PC-3 (cell line): ENCODE measurements at places on chromosomes 5 and 9. TPM values are rescaled to one million over a fixed set of nuclear protein-coding genes. Genes with fewer than 3 reads are reported as not detected.

Gene FOXD4L6
- total RNA-seq: not detected in 2 replicates

- no peak for DNase-seq
- no peaks in the 10 kb centered on the region; the same call in 1 of the 2 replicates for H3K36me3 ChIP-seq
- H3K4me3 ChIP-seq: no peak overlapping the region
- no peaks in the 10 kb centered on the region for H3K27me3 ChIP-seq
- H3K27ac ChIP-seq: no peak overlapping the region
- H3K4me1 ChIP-seq: peaks cover 8% of the 10 kb centered on the region; the same call in 1 of the 2 replicates
These were observed 96.3 kb upstream of the ZNF462 start for GRCh38 chr9:106766616-106767015.

DNA sequence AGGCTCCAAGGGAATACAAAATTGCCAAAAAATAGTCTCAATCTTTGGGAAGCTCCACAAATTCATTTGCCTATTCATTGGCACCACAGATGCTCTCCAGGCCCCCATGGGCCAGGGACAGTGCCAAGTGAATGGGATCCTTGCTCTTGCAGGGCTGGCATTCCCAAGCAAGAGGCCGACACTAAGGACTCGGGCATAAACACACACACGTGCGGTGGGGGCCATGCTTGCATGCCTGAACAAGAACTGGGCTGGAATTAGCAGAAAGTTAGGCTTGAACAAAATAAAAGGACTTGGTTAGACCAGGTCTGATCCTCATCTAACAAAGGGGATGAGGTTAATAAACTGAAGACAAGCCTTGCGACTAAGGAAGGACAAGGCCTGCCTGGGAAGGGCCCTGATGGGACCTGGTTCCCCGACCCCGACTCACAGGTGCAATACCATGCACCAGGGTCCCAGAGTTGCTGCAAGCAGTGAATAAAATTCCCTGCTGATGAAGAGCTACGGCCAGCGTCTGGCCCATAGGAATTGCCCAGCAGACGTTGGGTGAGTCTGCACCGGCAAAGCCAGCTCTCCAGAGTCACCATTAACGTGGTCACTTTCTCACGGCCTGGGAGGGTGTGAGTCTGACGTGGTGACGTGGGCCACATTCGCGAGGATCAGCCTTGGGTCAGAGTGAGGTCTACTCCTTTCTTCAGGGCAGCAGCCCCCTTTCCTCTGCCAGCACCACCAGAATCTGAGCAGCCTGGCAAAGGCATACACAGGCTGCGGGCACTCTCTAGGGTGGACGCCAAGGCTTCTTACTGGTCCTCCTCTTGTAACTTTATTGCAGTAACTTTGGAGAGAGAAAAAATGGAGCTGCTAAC is 77.4 kb upstream of the FCN1 start:
- H3K4me3 ChIP-seq: no peak overlapping the region
- H3K4me1 ChIP-seq: no peaks in the 10 kb centered on the region
- H3K27me3 ChIP-seq: no peaks in the 10 kb centered on the region
- no peak for DNase-seq
- no peak overlapping the region for H3K27ac ChIP-seq

DNA sequence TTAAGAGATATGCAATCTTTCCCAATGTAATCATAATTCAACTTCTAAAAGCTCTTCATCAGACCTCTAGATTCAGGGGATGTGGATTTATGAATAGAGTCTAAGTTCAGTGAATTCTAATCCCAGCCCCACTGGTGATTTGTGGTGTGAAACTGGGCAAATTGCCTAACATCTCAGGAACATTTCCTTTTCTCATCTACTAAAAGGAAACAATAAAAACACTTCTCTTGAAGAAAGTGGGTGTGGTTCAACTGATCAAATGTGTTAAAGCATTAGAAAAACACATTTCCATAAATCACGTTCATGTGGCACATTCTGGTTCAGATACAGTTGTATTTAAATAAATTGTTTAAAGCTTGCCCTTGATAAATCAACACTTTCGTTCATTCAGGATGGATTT is 631.7 kb upstream of the CDH6 start:
- no peak overlapping the region for H3K27ac ChIP-seq
- H3K27me3 ChIP-seq: no peaks in the 10 kb centered on the region
- no peaks in the 10 kb centered on the region for H3K4me1 ChIP-seq
- no peak overlapping the region for H3K4me3 ChIP-seq
- DNase-seq: no peak
- H3K36me3 ChIP-seq: no peaks in the 10 kb centered on the region

DNA sequence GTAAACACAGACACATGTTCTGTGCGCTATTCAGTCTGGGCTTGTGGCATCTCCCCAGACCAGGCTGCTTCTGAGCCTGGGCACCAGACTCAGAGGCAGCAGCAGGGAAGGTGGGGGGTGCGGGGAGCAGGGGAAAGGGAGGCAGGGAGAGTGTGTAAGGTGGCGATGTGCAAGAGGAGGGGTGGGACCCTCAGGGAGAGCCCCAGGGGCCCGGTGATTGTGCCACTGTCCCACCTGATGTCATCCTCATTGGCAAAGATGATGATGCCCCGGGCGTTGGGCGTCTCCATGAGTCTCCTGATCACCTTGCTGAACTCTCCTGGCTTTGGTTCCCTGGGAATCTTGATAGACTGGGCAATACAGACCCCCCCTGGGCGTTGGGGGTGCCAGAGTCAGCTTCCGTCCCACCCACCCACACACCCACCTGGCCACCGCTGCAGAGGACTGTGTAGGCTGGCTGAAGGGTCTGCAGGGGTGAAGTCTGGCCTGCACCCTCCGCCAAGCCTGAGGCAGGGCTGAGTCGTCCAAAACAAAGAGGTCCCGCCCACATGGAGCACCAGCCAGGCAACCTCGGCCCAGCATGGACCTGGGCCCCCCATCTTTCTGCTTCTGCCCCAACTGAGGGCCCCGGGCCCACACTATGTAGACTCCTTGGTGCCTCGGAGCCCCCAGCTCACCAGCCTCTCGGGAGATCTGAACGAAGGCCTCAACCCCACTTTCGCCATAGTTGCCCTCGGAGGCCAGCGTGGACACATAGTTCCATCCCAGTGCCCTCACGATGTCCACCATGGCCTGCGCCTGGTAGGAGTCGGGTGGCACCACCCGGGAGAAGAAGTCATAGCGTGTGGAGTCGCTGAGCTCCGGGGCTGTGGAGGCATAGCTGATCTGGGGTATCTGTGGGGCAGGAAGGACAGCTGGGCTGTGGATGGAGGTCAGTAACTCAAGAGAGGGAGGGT is 3.7 kb downstream of the GRM6 start:
- no peak for DNase-seq
- no peak overlapping the region for H3K27ac ChIP-seq
- H3K36me3 ChIP-seq: no peaks in the 10 kb centered on the region
- peaks cover 8% of the 10 kb centered on the region; the same call in 1 of the 2 replicates for H3K27me3 ChIP-seq

GRCh38 chr5:38189081-38189504 is 69.3 kb upstream of the EGFLAM start:
- peaks cover 73% of the 10 kb centered on the region for H3K27me3 ChIP-seq
- no peaks in the 10 kb centered on the region for H3K36me3 ChIP-seq
- no peak overlapping the region for H3K27ac ChIP-seq
- DNase-seq: no peak
- H3K4me1 ChIP-seq: no peaks in the 10 kb centered on the region

Gene FGF1
- 1.5 and 9.7 TPM in 2 replicates for total RNA-seq

Gene SAPCD2
- total RNA-seq: 98.4 and 134 TPM in 2 replicates

DNA sequence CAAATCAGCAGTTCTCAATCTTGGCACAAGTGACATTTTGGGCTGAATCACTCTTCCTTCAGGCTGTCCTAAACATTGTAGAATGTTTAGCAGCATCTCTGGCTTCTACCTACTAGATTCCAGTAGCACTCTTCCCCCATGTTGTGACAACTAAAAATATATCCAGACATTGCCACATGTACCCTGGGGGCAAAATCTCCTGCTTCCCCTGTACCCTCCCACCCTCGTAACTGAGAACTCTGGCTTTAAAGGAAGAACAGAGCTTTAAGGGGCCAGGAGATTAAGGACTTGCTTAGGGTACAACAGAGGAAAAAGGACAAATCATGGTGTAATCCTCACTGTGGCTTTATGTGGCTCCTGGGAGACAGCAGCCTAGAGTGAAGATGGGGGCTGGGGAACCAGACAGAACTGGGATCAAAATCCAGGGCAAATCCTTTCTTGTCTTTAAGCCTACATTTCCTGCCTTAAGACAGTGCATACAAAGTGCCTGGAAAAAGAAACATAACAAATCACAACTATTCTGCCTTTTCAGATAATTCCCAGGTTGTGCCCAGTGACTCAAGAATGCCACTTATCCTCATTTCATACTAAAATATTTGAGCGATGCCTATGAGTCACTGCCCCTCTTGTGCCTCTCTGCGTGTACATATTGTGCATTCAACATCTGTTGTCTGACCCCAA is 109.3 kb downstream of the DAPK1 start:
- H3K4me3 ChIP-seq: no peak overlapping the region
- no peaks in the 10 kb centered on the region for H3K4me1 ChIP-seq
- H3K27me3 ChIP-seq: peaks cover 60% of the 10 kb centered on the region
- H3K27ac ChIP-seq: no peak overlapping the region
- no peak for DNase-seq
- no peaks in the 10 kb centered on the region for H3K36me3 ChIP-seq

DNA sequence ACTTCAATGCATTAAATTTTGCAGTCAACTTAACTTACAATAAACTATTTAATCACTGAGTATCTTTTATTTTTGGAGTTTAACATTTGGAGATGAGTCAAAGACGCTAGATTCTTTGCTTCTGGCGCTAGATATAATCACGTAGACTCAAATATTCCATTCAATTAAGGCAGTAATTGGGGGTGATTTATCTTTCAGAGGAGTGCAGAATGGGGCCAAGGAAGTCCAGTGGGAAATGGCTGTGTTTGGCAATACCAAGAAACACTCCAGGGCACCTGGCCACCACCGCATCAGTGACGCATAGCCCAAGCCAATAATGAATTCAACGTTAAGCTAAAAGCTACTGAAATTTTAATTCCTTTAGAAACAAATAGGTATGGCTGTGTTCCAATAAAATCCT is 81.2 kb downstream of the PHAX start:
- no peak overlapping the region for H3K27ac ChIP-seq
- no peak overlapping the region for H3K4me3 ChIP-seq
- no peaks in the 10 kb centered on the region for H3K4me1 ChIP-seq
- no peak for DNase-seq
- no peaks in the 10 kb centered on the region for H3K36me3 ChIP-seq
- H3K27me3 ChIP-seq: no peaks in the 10 kb centered on the region

DNA sequence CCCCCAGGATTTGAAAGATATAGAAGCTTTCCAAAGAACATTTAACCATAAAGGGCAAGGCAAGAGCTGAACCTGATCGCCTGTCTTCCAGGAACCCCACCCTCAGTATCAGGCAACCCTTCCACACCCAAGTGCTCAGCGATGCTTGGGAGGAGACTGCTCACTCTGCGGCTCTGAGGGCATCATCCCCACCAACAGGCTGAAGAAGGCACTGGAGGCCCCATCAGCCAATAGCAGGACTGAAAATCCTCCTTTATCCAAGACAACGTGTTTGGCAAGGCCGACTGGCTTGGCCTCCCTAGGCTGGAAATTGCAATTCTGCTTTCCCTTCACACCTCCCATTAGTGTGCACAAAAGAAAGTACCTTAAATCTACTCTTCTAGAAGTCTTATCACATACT is 1.4 kb upstream of the PPP2CA start:
- no peak for DNase-seq
- H3K4me1 ChIP-seq: peaks cover 18% of the 10 kb centered on the region
- peak overlapping the region; percentile 100 for H3K4me3 ChIP-seq
- H3K27ac ChIP-seq: no peak overlapping the region

- no peaks in the 10 kb centered on the region for H3K4me1 ChIP-seq
- H3K36me3 ChIP-seq: no peaks in the 10 kb centered on the region
- H3K27me3 ChIP-seq: peaks cover 38% of the 10 kb centered on the region
- H3K27ac ChIP-seq: no peak within 1 kb of the TSS
- peak; percentile 52 for DNase-seq
- H3K4me3 ChIP-seq: peak within 1 kb of the TSS; percentile 73
These were observed at the start of gene ENTREP1 for GRCh38 chr9:69324549-69325401. ENTREP1 (plus strand) TSS chr9:69325215; CDS start chr9:69325310, 95 bp downstream.

GRCh38 chr9:131042666-131043065 is 33.7 kb downstream of the LAMC3 start:
- H3K27ac ChIP-seq: no peak overlapping the region
- DNase-seq: no peak
- no peaks in the 10 kb centered on the region for H3K27me3 ChIP-seq
- H3K36me3 ChIP-seq: no peaks in the 10 kb centered on the region

GRCh38 chr5:149063017-149063687 is at the start of gene SH3TC2:
SH3TC2 (minus strand) TSS chr5:149063062; CDS start chr5:149063022, 40 bp downstream.
- H3K36me3 ChIP-seq: peaks cover 23% of the 10 kb centered on the region
- H3K4me1 ChIP-seq: peaks cover 58% of the 10 kb centered on the region
- peak; percentile 96 for DNase-seq
- H3K27ac ChIP-seq: peak within 1 kb of the TSS; percentile 95

Gene GAS1
- not detected in 2 replicates for total RNA-seq

- H3K4me3 ChIP-seq: no peak overlapping the region
- H3K4me1 ChIP-seq: peaks cover 11% of the 10 kb centered on the region; the same call in 1 of the 2 replicates
- no peak overlapping the region for H3K27ac ChIP-seq
- H3K27me3 ChIP-seq: no peaks in the 10 kb centered on the region
- no peak for DNase-seq
These were observed 24.4 kb downstream of the OR2V2 start for GRCh38 chr5:181171782-181172181.

DNA sequence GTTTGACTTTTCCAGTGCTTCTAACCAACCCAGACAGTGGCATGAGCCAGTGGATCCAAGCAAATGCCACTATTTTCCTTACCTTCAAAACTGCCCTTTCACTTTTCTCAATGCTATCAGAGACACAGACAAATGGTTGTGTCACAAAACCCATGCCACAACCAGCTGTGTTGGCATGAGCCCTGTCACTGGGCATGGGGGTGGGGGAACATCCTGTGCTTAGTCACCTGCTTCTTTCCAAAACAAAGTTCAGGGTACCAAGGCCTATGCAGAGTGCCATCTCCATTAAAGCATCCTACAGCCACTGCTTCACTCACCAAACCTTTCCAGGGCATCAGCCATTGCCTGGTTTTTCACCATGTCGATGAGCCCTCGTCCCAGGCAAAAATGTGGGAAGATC is 30.1 kb downstream of the NIPSNAP3B start:
- DNase-seq: peak; percentile 44
- H3K27ac ChIP-seq: peak overlapping the region; percentile 26; the same call in 1 of the 2 replicates
- H3K4me1 ChIP-seq: peaks cover 25% of the 10 kb centered on the region
- H3K36me3 ChIP-seq: no peaks in the 10 kb centered on the region
- no peak overlapping the region for H3K4me3 ChIP-seq
- H3K27me3 ChIP-seq: no peaks in the 10 kb centered on the region

Gene SMIM33
- total RNA-seq: not detected in 2 replicates

Gene GDF9
- total RNA-seq: not detected in 2 replicates

- H3K27me3 ChIP-seq: no peaks in the 10 kb centered on the region
- H3K36me3 ChIP-seq: no peaks in the 10 kb centered on the region
- H3K4me1 ChIP-seq: no peaks in the 10 kb centered on the region
- H3K4me3 ChIP-seq: no peak overlapping the region
These were observed 18.6 kb upstream of the PLIN2 start for GRCh38 chr9:19145881-19146280.

GRCh38 chr5:61440596-61440995 is 108.5 kb downstream of the ZSWIM6 start:
- H3K27me3 ChIP-seq: no peaks in the 10 kb centered on the region
- H3K4me1 ChIP-seq: no peaks in the 10 kb centered on the region; the same call in 1 of the 2 replicates
- no peak overlapping the region for H3K4me3 ChIP-seq
- DNase-seq: no peak

Gene RGMB
- total RNA-seq: 31.1 and 37.3 TPM in 2 replicates
